CD4-positive, CD25-positive, alpha-beta regulatory T cell (primary cell): ENCODE measurements at places on chromosomes 1 and 21.

GRCh38 chr21:44429894-44430293 lies 25.4 kb upstream of the LRRC3 start:
- DNase-seq = no peak

DNA sequence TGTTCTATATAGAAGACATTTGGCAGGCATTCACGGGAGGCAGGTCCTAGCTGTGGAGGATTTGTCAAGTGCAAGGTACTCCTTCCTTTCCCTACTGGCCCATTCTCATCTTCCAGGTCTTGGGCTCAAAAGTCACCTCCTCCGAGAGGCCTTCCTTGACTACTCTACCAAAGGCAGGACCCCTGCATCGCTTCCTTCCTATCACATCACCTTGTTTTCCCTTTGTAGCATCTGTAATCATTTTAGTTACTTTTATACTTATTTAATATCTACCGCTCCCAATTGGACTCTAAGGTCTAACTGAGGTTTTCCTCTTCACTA lies 296.8 kb upstream of the KAZN start:
- DNase-seq = no peak

DNA sequence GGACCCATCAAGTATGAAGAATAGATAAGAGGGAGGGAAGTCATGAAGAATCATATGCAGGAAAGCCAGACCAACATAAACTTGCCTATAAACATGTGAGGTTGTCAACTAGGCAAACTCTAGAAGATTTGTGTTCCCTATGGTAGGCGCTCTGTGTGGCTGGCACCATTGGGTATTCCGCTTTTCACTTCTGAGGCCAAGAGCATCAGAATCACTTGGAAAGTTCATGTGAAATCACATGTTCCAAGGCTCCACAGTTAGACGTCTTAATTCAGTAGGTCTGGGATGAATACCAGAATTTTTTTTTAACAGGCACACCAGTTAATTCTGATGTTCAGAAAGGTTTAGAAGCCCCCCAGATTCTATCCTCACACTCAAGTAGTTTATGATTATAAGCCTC lies 50.5 kb upstream of the LAX1 start:
- DNase-seq = no peak

DNA sequence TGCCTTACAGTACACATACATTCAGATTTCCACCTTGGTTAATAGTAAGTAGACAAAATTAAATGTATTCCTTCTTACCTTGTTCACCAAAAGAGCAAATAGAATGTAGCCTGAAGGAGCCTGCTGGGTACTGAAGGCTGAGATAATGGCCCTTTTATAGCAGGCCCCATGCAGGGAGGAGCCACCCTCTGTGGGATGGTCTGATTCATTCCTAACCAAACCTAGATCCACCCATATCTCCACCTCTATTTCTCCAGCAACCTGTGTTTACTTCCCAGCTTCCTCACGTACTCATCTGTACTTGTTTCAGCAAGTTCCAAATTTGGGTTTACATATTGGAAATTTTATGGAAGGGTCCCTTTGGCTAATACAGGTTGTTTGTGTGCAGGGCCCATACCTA lies at the start of gene FLG:
Gene FLG, minus strand, starts transcription at position 129 of the 400 bp plus-strand sequence. CDS start 9,783 bp downstream, outside the sequence.
- no peak for DNase-seq

GRCh38 chr1:119249283-119249682 lies 108.8 kb upstream of the WARS2 start:
- no peak for DNase-seq
